NCI-H748 treated with DMSO at 0.1 percent for 48 hours (cell line): ENCODE measurements at places on chromosomes 2 and 18.

DNA sequence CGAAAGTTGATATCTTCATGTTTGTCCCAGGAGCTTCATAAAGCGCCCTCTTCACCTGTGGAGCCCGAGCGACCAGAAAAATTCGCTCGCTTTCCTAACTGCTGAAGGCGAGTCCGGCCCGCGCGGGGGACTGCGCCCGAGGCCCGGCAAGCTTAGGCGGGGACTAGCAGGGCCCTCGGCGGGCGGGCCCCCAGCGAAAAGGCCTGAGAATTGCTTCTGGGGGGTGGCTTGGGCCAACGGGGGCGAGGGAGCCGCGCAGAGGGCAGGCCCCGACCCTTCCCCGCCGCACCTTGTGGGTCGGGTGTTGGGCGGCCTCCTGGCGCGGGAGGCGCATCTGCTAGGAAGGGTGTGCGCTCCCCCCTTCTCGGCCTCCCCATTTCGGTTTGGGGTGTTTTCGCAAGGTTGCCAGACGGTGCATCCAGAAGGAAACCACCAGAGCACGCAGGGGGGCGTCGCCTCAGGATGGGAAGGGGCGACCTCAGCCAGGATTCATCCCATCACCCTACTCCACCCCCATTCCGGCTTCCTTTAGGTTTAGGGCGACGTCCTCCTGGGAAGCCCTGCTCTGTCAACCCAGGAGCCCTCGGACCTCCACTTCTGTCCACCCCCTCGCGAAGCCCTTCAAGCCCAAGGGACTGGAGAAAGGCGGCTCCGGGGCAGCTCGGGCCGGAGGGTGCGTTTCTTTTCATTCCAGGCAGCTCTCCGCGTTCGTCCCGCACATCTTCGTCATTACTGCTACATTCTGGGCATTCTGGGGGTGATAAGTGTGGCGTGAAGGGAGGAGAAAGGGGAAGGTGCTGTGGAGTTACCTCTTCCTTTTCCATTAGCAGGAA lies 9.1 kb downstream of the SP9 start:
- no peak for DNase-seq

GRCh38 chr2:197705912-197706838 lies 1.0 kb downstream of the MARS2 start:
- DNase-seq = no peak

DNA sequence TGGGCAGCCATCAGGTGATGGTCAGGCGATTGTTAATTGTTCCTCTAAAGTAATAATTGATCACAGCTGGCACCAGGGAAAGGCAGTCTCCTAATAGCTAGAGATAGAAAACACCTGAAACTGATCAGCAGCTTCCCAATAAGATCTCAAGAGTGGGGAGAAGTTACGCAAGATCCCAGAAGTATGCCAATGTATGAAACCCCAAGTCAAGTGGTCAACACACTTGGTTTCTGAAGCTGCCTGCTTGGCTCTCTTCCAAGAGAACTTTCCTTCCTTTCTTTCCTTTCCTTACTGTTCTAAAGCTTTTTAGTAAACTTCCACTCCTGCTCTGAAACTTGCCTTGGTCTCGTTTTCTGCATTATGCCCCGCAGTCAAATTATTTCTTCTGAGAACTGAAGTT lies 201.6 kb upstream of the SKOR2 start:
- DNase-seq = no peak

DNA sequence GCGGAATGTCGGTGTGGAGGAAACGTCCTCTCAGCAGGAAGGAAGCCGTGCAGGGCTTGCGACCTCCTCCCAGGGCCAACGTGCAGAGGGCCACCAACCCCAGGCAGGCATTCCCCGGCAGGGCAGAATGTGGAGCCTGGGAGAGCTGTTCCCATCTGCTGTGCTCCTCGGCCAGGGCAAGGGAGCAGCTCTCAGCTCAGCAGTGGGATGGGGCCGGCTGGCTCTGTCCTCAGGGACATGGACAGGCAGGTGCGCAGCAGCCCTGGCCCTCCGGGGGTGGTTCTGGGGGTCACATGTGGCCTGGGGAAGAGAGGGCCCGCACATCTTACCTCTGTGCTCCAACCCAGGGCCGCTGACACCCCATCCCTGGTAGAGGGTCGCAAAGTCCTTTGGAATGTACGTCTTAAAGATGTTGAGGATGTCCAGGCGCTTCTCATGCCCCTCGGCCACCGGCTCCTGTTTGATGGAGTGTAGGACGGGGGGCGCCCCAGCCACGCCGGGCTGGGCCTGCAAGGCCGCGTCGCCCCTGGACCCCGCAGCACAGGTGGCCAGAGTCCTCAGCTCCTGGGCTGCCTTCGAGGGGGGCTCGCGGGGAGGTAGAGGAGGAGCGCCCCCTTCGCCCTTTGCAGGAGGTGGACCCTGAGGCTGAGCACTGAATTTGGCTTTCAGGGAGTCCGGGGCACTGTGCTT lies 116.4 kb downstream of the ZNF516 start:
- DNase-seq = no peak

DNA sequence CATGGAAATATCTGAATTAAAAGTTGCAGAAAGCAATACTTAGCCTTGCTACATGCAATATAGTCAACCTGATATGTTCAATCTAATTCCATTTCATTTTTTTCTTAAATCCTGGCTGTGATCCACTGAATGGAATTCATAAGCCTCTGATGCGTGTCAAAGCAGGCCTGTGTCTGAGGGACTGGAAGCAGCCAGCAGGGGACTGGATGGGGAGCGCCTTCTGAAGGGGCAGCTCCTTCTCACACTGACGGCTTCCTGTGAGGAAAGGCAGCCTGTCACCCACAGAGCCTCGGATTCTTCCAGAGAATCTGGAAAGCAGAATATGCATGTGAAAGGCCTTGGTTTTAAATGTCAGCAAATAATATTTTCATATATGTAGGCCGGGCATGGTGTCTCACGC lies 73.5 kb downstream of the KCNF1 start:
- no peak for DNase-seq

- no peak for DNase-seq
Measured at GRCh38 chr2:132009874-132010521, 151.8 kb downstream of the ANKRD30BL start.

DNA sequence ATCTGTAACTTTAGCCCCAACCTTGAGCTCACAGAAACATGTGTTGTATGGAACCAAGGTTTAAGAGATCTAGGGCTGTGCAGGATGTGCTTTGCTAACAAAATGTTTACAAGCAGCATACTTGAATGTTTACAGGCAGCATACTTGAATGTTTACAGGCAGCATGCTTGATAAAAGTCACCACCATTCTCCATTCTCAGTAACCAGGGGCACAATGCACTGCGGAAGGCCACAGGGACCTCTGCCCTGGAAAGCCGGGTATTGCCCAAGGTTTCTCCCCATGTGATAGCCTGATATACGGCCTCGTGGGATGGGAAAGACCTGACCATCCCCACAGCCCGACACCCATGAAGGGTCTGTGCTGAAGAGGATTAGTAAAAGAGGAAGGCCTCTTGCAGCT lies 52.4 kb downstream of the LONRF2 start:
- DNase-seq = no peak

DNA sequence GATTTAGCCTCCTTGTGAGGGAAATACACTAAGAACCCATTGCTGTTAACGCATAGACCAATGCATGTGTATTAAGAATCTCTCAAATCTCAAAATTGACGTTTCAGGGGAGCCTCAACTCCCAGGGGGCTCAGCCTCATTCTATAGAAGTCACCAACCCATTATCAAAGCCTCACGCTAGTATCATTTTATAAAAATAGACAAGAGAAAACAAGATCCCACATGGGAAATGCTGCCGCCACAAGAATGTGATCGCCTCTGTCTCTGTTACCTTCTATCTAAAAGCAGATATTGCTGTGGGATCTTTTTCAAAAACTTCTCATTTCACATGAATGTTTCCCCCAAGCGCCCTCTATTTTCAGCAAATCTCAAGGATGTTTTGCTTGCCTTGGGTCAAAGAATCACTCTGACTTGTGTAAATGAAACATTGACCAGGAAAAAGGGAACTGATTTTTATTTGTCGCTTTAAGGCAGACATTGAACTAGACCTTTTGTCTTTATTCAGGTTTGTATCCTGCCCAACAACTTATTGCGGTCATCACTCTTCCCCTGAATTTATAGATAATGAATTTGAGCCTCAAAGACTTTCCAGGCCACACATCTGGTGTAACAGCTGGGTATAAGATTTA lies 679.0 kb upstream of the ID2 start:
- no peak for DNase-seq

DNA sequence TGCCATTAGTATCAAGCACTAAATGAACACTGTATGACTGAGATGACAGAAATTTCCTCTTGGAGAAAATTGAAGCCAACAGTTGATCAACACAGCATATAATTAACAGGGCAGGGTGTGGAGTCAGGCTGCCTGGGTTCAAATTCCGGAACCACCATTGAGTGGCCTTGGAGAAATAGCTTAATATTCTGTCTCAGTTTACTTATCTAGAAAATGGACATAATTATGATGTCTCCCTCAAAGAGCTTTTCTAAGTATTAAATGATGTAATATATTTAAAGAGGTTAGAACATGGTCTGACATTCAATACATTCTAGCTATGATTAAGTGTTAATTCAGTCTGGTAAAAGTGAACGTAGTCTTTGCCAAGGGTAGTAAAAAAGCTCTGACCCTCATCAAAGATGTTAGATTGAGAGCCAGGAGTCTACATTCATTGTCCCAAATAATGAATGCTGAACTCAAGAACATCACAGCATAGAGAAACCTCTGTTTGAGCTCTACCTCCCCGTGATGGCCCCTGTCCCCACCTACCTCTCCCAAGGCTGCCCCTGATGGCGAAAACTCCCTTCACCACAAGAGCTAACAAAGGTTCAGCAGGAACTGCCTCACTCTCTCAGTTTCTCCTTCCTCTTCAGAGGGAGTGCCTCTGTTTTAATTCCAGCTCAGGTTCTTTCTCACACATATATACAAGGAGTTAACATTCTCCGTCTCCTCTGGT lies 2.7 kb upstream of the VWA3B start:
- no peak for DNase-seq

DNA sequence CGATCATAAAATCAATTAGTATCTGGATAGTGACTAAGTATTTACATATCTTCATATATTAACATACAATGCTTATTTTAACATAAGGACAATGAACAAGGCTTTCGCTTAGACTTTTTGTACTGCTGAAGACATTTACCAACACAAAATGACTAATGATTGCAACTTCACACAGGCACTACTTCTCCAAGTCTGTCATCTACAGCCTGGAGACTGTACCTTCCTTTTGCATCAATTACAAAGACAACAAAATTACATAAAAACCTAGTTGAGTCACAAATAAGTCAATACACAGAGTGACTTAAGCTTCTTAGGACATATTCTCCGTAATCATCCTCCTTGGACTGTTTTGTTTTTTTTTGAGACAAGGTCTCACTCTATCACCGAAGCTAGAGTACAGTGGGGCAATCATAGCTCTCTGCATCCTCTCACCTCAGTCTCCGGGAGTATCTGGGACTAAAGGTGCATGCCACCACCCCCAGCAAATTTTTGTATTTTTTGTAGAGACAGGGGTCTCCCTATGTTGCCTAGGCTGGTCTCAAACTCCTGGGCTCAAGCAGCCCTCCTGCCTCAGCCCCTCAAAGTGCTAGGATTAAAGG lies 15.9 kb downstream of the PUM2 start:
- no peak for DNase-seq

- DNase-seq = peak; percentile 50
Measured at GRCh38 chr18:74654638-74655037, 57.0 kb downstream of the ZNF407 start.

DNA sequence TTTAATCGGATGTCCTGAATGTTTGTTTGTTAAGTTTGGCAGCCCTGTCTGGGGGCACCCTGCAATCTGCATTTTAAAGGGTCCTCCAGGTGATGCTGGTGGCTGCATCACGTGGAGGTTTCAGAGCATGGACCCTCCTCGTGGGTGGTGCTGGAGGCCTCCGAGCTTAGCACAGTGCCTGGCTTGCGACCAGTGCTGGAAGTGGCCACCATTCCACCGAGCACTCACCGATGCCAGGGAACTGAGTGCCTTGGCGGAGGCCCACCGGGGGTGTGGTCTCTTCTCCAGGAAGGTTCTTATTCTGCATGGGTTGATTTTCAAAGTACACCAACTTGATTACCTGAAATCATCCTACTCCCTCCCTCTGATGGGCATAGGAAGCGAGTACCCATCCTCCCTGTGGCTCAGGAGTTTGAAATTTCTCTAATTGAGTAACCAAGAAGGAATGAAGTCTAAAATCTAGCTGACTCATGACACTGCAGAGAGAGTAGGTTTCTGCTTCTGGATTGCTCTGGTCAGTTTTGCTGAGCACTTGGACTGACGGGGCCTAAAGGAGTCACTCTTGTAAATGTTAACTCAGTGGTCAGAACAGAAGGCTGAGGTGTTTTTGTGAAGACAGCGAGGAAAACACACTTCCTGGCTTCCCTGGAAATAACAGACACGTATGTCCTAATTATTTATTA lies 58.1 kb upstream of the SLC66A3 start:
- DNase-seq = no peak

GRCh38 chr2:160884056-160884455 lies 276.2 kb upstream of the TANK start:
- DNase-seq = no peak

GRCh38 chr18:63232826-63233225 lies 86.7 kb downstream of the BCL2 start:
- DNase-seq = no peak

- no peak for DNase-seq
Measured at GRCh38 chr2:25215232-25215631, 46.9 kb upstream of the POMC start.

DNA sequence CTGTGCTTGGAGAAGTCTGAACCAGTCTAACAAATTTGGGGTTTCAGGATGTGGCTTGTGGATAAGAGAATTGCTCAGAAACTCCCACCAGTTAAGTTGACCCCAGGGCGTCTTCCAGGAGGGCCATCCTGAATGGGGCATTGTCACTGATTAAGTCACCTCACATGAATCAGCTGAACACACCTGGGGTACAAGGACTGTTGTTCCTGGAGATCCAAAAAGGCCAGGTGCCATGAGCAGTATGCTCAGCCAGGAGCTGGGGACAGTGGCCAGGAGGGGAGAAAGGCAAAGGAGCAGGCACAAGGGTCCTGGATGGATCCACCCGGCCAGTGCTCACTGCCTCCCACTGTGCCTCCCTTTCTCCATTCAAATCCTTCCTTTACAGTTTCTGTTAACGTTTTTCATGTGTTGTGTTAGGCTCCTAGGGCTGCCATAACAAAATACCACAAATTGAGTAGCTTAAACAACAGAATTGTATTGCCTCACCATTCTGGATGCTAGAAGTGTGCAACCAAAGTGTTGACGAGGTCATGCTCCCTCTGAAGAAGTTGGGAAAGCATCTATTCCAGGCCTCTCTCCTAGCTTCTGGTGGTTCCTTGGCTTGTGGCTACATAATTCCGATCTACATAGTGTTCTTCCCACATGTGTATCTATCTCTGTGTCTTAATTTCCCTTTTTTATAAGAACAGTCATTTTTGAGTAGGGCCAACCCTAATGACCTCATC lies 33.4 kb downstream of the TRABD2A start:
- DNase-seq = no peak
